ENCODE measurements at places on chromosomes 13 and 19.
A peak's percentile ranks its signal among the peaks of the same experiment; 100 is the strongest.

GRCh38 chr19:47615714-47616113 is 6.8 kb downstream of the BICRA start:
- no peak for DNase-seq

GRCh38 chr13:38850868-38851626 is 139.6 kb downstream of the STOML3 start:
- DNase-seq: no peak

DNA sequence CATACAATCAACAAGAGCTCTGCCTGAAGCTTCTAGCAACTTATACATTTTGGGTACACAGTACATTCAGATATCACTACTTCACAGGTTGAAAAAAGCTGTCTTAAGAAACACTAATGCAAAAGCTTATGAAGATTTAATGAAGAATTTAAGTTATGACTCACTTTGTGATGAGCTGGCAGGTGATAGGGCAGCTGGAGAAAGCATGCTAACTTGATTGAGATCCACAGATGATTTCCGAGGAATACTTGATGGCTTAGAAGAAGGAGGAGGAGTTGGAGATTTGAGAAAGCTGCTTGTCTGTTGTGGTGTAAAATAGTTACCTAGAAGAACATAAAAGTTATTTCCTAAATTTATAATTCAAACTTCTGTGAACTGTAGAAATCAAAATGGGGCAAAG is 23.3 kb downstream of the EXOSC8 start:
- no peak for DNase-seq

DNA sequence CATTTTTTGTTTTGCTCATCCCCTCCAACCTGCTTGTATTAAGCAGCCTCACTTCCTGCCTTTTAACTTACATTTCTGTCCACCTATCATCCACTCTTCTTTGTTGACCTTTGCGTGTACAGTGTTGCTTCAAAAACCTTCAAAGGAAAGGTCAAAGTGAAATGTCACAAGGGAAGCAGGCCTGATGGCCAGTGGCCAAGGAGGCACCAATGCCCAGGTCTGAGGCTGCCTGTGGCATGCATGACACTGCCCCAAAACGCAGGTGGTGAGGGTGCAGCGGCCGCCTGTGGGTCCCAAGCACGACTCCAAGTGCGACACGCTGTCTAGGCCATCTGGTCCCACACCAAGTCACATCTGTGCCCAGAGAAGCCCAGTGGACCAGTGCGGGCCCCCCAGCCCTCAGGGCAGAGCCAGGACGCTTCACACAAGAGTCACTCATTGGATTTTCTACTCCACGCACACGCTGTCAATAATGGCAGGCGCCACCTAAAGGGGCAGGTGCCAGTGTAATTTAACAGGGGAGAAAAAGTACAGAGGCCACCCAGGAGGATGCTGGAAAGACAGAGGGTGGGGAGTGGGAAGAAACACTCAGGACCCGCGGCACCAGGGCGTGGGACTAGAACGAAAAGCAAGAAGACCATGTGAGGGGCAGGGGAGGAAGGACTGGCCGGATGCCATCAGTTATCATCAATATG is 23.5 kb downstream of the SLC7A1 start:
- no peak for DNase-seq

DNA sequence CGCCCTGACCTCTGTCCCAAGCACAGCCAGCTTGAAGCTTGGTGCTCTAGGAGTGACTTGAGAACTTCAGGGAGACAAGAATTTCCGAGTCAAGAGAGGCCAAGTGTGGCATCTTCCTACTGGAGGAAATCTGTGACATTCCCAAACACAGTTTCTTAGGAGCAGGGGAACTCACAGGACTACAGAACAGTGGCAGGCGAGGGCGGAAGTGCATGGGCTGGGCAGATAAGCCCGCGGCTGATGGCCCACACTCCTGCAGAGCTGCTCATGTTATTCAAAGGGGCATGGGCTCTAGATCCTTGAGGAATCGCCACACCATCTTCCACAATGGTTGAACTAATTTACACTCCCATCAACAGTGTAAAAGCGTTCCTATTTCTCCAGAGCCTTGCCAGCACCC is 168.8 kb downstream of the KATNAL1 start:
- DNase-seq: no peak

GRCh38 chr13:114166381-114167131 is 12.5 kb upstream of the CFAP97D2 start:
- no peak for DNase-seq

GRCh38 chr19:23283925-23284324 is 33.7 kb upstream of the ZNF724 start:
- DNase-seq: peak; percentile 19

Data from NCI-H1694 treated with DMSO at 0.1 percent for 48 hours (cell line).